ENCODE measurements at places on chromosomes 16 and 17.

GRCh38 chr17:12641084-12641483 lies 24.6 kb upstream of the MYOCD start:
- DNase-seq = no peak

- no peak for DNase-seq
Observed at GRCh38 chr17:72452286-72453173, 331.7 kb downstream of the SOX9 start.

- no peak for DNase-seq
Observed at GRCh38 chr17:55527540-55528118, 16.4 kb upstream of the SMIM36 start.

- DNase-seq = no peak
Observed at GRCh38 chr17:27530764-27531391, 74.6 kb downstream of the KSR1 start.

DNA sequence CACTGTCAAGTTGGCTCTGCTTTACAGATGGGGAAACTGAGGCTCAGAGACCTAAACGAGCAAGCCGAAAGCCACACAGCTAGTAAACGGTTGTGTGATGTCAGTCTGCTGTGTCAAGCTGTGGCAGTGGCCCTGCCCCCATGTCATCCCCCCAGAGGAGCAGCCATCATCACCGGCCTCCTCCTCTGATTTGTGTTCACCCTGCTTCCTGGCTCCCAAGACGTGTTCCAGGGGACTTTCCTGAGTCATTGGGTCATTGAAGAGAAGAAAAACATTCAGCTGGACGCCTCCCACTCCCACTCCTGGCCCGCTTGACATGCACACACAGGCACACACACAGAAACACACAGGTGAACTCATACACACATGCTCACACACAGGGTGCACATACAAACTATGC lies 54.0 kb upstream of the CIBAR2 start:
- no peak for DNase-seq

GRCh38 chr16:17887963-17888362 lies 417.2 kb upstream of the XYLT1 start:
- no peak for DNase-seq

DNA sequence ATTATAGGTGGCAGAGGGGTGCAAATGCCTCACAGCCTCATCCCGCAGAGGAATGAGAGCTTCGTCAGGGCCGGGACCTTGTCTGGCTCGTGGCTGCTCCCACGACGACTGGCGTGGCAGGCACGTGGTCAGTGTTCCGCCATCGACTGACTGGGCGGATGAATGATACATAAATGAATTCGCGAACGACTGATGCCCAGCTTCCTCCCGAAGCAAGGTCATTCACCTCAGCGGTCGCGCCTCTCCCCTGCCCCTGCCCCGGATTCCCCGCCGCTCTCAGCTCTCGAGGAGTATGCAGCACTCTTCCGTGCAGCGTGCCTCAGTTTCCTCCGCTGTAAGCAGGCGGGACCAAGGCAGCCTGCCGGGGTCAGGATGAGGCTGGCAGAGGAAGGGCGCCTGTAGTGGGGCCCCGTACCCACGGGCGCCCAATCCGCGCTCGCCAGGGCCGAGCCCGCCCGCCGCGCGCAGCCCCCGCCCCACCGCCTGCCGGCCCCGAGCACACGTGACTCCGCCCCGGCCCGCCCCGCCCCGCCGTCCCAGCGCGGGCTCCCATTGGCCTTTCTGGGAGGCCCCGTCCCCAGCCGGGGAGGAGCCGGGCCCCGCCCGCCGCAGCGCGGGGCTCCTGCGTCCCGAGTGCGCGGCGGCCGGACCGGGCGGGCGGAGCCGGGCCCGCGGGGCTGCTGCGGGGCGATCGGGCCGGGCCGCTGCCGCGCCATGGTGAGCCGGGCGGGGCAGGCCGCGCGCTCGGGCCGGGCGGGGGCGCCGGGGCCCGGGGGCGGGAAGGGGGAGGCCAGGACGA lies at the start of gene SNN:
Gene SNN (plus strand): TSS at position 632 of the 799 bp plus-strand sequence. CDS start 7,605 bp downstream, outside the sequence.
- peak; percentile 40 for DNase-seq

- DNase-seq = no peak
Observed at GRCh38 chr17:39632153-39632941, 4.6 kb upstream of the STARD3 start.

DNA sequence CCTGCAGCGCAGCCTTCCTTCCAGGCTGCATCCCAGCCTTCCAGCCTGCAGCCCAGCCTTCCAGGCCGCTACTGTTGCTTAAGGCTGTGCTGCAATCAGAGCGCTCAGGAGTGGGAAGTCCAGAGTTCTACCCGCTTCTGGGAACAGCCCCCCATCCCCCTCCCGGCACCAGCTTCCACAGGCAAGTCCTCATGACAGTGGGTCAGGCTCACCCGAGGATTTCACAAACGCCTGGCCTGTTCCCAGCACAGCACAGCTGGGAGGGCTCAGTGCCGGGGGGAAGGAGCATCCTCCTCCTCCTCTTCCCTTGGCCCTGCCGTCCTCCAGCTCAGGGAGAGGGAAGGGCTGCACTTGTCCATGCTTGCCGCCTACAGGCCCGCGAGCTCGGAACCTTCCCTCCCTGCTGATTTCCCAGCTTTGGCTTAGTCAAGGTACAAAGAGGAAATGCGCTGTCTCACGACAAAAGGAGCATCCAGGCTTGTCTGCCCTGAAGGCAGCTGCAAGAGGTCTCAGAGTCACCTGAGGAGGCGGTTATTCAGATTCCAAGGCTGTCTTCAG lies 8.3 kb downstream of the SOCS3 start:
- no peak for DNase-seq

DNA sequence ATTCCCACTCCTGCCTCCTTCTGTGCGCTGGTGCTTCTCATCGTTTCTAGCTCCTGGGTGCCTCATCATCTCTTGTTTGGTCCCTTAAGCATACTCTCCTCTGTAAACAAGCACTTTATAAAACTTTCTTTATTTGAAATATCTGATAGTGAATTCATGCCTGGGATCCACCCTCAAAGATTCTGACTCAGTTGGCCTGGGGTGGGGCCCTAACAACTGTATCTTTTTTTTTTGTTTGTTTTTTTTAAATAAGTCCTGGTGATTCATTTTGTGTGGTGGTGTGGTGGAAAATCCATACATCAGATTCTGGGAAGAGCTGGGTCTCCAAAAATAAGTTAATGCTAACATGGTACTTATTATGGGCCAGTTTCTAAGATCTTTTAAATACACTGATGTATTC lies 678.3 kb downstream of the TOX3 start:
- DNase-seq = no peak

- no peak for DNase-seq
Observed at GRCh38 chr17:35765086-35765710, 4.5 kb downstream of the C17orf50 start.

GRCh38 chr17:64723781-64724180 lies 61.7 kb upstream of the SMURF2 start:
- no peak for DNase-seq

- no peak for DNase-seq
Observed at GRCh38 chr17:50355701-50356341, 9.9 kb downstream of the XYLT2 start.

DNA sequence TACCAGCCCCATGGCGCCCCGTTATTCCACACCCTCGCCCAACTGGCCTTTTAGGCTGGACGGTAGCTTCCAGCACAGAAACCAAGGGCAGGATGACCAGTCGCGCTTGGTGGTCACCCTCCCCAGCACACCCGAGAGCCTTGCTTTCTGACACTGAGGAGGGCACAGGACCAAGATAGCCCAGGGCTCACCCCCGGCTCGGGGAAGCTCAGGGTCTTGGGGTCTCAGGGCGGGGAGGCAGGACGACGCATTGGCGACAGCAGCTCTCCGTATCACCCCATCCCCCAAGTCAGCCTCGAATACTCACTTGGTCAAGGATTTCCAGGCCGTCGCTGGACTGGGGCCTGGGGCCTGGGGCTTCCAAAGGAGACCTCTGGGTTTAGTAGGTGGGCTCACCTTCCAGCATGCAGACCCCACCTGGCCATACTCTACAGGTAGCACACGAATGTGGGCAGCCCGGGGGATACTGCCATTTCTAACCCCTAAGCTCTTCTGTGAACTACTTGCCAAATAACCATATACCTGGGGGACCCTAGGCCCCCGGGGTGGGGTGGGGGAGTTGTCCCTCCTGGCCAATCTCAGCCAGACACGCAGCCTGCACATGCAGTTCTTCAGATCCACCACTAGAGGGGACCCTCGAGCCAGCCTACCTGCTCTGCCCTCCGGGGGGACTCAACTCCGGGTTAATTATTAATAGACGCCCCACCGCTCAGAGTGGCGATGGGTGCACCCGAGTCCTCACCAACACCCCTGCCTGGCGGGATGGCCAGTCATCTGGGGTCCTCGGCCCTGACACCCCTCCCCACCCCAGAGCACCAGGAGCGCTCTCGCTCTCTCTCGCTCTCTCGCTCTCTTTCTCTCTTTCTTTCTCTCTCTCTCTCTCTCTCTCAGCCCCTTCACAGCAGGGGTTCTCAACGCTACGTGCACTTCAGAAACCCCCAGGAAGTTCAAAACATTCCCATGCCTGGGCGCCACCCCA lies 30.0 kb downstream of the TBC1D16 start:
- DNase-seq = no peak

GRCh38 chr17:57864273-57864672 lies 14.4 kb upstream of the MRPS23 start:
- DNase-seq = no peak

- no peak for DNase-seq
Observed at GRCh38 chr16:974001-974601, 3.3 kb upstream of the LMF1 start.

- DNase-seq = no peak
Observed at GRCh38 chr17:75271955-75272847, 1.2 kb upstream of the MIF4GD start.

- no peak for DNase-seq
Observed at GRCh38 chr16:58513874-58514273, 1.4 kb upstream of the SETD6 start.

DNA sequence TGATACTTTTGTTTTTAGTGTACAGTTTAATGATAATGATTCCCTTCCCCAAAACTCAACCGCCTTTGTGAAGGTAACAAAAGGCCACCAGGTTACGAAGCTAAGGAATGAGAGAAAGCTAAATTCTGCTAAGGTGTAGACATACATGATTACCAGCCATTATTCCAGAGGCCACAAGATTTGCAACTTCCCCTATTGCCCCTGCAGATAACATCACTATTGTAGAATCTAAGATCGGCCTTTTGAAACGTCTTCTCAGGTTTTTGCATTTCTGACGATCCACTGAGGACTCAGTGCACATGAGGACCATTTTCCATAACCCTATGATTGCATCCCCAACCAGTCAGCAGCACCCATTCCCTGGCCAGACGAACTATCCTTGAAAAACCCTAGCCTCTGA lies 33.9 kb upstream of the SNN start:
- DNase-seq = no peak

DNA sequence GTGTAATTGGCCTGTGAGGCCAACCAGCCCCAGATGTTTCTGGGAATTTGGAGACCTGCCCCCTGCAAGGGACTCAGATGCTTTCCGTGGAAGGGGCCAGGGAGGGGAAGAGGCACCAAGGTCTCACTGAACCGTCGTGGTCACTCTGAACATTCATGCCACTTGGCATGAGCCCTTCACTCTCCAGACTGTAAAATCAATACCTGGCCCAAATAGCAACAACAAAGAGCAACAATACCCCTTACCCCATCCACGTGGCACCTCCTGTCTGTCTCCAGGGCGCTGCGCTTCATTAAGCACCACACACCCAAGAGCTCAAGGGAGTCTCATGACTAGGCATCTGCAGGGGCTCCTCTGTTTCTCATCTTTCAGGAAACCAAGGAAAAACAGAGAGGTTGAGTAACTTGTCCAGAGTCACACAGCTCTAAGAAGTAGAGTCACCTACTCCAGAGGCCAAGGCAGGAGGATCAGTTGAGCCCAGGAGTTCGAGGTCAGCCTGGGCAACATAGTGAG lies 52.8 kb downstream of the SOCS1 start:
- DNase-seq = no peak

DNA sequence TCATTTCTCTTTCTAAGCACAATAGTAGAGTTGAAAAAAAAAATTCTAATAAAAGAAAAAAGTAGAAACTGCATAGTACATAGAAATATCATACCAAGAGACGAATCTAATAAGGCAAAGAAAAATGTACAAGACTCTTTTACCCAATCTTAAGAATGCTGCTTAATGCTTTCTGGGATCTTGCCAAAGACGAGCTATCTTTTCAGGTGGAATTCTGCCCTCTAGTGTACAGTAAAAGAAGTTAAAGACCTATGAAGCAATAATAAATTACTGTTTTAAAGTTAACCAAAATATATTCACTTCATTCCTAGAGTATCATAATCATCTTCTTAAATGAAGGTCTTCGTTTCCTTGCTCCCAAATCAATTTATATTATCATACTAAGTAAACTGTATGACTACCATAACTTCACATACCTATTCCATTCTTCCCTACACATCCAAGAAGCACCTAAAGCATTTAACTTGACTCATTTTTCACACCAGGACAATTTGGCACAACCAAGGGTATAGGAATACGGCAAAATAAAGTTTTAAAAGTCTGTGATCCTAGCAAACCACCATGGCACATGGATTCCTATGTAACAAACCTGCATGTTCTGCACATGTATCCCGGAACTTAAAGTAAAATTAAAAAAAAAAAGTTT lies 47.7 kb downstream of the CFDP1 start:
- DNase-seq = no peak

GRCh38 chr16:64437706-64438324 lies 684.0 kb downstream of the CDH11 start:
- DNase-seq = no peak

- no peak for DNase-seq
Observed at GRCh38 chr17:20975566-20975965, 67.2 kb downstream of the USP22 start.

DNA sequence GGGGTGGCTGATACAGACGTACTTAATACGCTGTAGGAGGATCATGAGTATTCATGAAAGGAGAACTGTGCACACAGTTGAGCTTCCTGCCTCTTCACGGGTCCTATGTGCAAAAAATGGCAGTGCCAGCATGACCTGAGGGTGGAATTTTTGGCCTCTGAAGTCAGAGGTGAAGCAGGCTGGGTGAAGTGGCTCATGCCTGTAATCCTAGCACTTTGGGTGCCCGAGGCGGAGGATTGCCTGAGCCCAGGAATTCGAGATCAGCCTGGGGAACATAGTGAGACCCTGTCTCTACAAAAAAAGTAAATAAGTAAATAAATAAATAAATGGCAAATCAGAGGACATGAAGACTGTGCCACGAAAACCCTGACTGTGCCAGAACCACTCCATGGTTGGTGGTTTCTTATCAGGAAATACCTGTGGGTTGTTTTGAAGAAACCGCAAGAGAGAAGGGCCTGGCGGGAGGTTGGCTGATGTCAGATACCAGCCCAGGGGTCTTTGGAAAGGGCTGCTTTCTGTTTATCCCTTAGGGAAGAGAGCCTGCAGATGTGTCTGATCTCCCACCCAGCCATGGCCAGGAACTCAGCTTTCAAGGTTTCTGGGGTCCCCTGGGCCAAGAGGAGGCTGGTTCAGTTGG lies 3.4 kb downstream of the ASPSCR1 start:
- DNase-seq = no peak

DNA sequence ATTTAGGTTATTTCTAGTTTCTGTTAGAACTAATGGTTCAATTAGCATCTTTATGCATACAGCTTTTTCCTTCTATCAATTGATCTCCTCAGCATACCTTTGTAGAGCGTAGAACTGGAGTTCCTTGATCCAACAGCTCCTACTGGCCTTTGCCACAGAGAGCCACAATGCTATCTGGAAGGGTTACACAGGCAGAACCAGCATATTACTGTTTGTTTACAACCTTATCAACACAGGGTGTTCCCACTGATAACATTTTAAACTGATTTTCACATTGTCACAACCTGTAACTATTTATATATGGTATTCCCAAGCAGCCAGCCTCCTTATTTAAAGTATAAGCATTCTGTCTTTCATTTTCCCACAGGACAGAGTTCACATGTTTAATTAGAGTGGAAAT lies 382.2 kb downstream of the MAF start:
- DNase-seq = no peak

All from NCI-H1048 (cell line).